Activated CD4-positive, alpha-beta T cell treated with anti-CD3 and anti-CD28 coated beads, Interleukin-2, amount 50 U/mL, for 48 hours (primary cell): ENCODE measurements at places on chromosomes 6 and 20.

- no peak for DNase-seq
Measured at GRCh38 chr6:138162111-138162954, 594 bp downstream of the ARFGEF3 start.

- DNase-seq = no peak
Measured at GRCh38 chr6:102686461-102686860, 1293.0 kb downstream of the GRIK2 start.

DNA sequence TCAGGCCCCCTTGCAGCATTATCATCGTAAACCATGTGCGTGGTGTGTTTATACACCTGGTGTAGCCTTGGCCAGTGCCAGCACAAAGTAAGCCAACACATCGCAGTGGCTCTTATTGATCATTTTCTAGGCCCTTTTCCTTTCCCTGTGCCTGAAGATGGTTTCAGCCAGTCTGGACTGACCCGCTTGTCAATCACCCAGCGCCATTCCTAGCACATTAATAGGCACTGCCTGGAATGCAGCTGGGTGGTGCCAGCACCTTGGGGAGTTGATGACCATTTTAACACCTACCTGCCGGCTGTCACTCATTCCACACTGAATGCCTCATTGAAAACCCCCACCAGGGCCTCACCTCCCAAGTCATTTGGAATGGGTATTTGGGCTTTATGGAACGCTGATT lies 4.9 kb upstream of the UQCC2 start:
- DNase-seq = no peak

GRCh38 chr6:63643862-63644261 lies 8.3 kb downstream of the PHF3 start:
- no peak for DNase-seq

DNA sequence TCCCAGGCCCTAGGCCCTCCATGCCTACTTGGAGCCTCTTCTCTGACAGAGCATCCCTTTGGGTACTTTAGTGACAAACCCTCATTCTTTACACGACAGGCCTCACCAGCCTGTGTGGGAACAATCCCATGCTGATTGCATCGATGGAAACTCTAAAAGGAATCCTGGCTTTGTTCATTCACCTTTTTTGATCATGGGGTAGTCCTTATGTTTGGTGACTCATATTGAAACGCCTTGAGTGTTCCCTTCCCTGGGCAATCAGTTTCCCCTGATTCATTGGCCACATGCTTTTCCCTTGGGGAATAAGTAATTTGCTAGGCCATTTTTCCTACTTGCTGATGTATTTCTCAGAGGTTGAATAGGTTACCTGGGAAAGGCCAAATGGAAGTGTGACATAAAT lies 14.7 kb upstream of the TNFAIP3 start:
- DNase-seq = no peak

GRCh38 chr6:159691133-159691962 lies 1.7 kb downstream of the SOD2 start:
- no peak for DNase-seq

DNA sequence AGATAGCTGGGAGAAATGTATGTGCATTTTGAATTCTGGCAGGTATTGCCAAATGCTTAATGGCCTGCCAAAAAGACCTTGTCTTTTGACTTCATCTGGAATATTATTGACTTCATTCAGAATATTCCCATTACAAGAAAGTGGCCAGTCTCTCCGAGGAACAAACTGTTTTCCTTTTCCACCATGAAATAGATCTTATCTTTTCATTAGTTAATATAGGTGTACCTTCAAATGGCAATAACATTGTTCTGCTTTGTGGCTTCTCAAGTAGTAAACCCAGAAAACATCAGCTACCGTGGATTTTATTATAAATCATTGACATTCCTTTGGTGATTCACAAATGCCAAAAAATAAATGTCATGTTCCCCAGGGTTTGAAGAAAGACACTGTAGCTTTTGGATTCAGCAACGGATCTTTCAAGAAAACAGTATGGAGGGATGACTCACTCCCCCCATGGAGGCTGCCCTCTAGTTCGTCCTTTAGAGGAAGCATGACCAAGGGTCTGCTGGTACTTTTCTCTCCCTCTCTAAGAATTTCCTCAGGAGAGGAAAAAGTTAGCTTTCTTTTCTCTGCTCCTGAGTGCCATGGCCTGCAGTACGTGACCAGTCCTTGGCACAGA lies 1.1 kb upstream of the RNF182 start:
- DNase-seq = no peak

GRCh38 chr6:1987640-1988039 lies 257.8 kb downstream of the GMDS start:
- DNase-seq = no peak

DNA sequence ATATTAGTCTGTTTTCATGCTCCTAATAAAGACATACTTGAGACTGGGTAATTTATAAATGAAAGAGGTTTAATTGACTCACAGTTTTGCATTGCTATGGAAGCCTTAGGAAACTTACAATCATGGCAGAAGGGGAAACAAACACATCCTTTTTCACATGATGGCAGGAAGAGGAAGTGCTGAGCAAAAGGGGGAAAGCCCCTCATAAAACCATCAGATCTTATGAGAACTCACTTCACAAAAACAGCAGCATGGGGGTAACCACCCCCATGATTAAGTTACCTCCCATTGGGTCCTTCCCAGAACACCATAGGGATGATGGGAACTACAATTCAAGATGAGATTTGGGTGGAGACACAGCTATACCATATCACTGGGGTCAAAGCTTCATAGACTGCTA lies 254.2 kb downstream of the ERMARD start:
- DNase-seq = no peak

DNA sequence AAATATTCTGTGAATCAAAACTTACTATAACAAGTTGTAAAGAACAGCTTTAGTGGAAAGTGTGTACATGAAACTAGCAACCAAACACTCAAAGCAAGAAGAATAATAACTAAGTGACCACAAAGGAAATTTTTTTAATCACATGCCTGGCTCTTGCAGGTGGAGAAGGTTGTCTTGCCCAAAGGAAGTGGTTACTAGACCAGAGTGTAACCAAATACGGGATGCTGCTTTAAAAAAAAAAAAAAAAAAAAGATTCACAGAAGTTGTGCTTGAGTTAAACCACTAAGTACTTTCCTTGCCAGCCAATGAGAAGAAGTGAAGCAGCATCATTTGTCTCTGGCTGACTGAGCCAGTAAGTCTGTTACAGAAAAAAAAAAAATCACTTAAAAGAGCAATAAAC lies 19.1 kb upstream of the HLA-DQB1 start:
- no peak for DNase-seq

DNA sequence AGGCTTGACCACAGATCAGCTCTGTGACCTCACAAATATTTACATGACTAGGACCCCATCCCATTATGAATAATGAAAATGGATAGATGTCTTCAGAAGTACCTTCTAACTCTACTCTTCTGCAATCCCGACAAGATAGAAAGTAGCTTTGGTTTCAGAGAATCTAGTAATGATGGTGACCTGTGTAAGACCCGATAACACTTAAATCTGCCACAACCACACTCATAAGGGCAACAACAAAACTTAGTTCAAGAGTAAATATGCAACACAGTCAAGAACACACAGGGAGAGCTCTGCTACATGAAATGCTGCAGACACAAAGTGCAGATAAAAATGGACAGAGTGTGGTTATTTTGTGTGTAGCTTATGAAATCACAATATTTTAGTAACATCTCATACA lies 9.6 kb downstream of the CHD6 start:
- no peak for DNase-seq

DNA sequence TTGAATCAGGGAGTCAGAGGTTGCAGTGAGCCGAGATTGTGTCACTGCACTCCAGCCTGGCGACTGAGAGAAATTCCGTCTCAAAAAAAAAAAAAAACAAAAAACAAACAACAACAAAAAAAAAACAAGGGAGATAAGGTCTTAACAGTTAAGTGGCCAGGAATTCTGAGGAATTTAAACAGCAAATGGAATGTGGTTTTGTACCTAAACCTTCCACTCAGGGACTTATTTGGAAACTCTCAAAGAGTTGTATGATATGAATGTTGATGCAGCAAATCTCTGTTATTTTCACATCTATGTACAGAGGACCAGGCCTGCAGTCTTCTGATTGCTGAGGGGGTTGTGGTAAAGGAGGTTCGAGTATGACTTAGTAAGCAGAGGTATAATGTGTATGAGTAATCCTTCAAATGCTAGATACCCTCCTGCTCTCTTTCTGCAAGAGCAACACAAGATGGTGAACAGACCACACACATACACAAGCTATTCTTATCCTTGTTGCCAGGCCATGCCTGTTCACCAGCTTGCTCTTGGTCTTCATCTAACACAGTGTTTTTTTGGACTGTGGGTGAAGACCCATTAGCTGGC lies 174.9 kb upstream of the SCGN start:
- no peak for DNase-seq

DNA sequence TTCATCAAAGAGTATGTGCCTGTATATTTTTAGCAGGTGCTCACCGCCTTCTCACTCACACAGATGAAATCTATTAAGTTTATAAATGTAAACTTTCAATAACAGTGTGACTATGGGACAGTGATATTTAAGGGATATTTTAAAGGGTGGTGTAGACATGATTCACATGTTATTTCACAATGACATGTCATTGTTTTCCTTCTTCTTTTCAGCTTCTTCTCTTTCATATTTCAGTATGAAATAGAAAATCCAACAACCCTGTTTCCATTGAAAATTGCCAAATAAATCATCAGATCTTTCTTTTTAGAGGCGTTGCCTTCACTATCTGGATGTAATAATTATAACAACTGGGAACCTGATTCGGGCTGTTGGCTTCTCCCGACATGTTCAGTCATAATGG lies 54.8 kb downstream of the PFDN4 start:
- DNase-seq = no peak

- no peak for DNase-seq
Measured at GRCh38 chr6:157266274-157267101, 56.8 kb downstream of the TMEM242 start.

GRCh38 chr20:25251558-25251957 lies 3.7 kb downstream of the PYGB start:
- no peak for DNase-seq

DNA sequence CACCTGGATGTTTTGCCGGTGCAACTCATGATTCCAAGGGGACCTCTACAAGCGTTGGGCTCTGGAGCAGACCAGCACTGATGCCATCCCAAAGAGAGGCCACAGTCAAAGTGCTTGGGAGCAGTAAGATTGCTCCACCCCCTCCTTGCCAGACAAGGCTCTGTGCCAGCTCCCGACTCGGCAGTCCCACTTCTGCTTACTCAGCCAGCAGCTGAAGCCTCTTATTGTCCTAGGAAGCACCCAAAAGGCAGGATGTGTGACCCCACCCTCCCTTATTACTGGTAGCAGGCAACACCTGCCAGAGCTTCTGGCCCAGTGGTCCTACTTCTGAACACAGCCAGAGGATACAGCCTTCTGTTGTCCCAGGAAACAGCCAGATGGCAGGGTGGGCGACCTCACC lies 614.2 kb downstream of the TENT5A start:
- DNase-seq = no peak
